Mammary microvascular endothelial cell (primary cell): ENCODE measurements at places on chromosomes 4 and X. TPM values are rescaled to one million over a fixed set of nuclear protein-coding genes. Genes with fewer than 3 reads are reported as not detected.

The PDGFC gene
- 2.9 and 4.0 TPM in 2 replicates for total RNA-seq

The SRPK3 gene
- total RNA-seq = under 0.01 TPM in 1 of 2 replicates, not detected in the other

The F8A2 gene
- total RNA-seq = not detected in 2 replicates

The FGB gene
- total RNA-seq = not detected in 2 replicates

The XAGE1B gene
- total RNA-seq = not detected in 2 replicates
